LoVo (cell line): ENCODE measurements at places on chromosomes 12 and 14.
A peak's percentile ranks its signal among the peaks of the same experiment; 100 is the strongest.

DNA sequence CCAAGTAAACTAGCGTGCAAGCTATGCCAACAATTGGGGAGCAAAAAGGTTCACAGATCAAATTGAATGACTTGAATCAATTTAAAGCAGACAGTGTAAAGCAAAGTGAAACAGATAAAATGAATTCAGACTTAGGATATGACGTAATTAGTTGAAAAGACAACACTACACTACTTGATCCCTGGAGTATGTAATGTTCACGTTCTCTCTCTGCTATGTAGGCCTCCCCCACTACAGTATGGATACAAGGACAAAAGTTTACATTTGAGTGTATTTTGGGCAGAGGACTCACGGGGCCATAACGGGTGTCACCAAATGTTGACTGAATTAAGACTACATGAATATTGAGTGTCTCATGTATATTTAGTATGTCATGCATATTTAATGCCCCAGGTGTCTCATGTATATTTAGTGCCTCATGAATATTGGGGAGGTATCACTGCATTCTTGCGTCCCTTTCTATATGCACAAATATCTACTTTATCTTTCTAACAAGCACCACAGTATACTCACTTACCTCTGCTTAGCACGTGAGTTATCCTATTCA, 44.5 kb downstream of the RERGL start:
- DNase-seq, result no peak

- no peak for DNase-seq
Measured at GRCh38 chr14:100076606-100077005, 11.4 kb downstream of the EVL start.

GRCh38 chr12:56321027-56321426, 5.2 kb upstream of the CNPY2 start:
- no peak for DNase-seq

DNA sequence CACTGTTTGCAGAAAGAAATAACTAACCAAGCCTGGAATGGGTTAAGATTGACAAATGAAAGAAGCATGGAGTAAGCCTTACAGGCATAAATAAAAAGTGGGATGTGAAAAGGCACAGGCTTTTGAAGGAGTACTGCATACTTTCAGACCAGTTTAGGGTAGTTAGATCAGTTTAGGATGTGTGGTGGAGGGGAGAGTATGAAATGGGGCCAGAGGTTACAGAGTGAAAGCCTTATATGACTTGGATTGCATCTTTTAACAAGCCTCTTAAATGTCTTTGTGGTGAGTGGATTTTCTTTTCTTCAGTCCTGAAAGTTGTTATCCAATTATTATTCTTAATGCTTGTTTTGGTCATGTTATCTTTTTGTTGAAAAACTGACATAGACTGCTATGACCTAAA, 52.2 kb upstream of the TRHDE start:
- DNase-seq, result no peak

DNA sequence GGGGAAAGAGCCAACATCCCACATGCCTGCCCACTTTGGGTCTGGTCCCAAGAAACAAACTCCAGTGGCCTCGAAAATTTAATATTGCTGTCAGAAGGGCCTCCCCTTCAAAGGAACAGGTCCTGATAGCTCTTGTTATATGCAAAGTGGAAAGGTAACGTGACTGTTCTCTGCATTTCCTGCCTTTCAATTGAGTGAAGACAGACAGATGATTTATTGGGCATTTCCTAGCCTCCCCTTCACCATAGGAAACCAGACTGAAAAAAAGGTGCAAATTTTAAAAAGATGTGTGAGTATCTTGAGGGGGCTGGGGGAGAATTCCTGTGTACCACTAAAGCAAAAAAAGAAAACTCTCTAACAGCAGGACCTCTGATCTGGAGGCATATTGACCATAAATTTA, 235.2 kb downstream of the ZFP36L1 start:
- DNase-seq, result no peak

- DNase-seq, result no peak
Measured at GRCh38 chr12:22788913-22789312, 163.9 kb downstream of the ETNK1 start.

DNA sequence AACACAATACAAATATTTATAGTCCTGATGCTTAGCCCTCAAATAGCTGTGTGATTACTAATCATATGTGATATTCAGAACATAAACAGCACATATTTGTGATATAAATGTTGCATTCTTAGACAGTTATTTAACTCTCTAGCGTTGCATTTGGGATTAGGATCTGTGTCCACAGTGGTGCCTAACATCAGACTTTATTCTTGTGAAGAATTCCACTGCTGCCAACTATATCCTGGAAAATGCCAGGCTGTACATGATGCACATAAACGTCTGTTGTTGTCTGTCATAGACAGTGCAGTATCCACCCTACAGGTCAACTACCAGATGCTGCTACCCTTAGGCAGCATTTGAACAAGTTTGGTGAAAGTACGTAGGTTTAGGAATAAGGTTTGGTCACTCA, 39.0 kb downstream of the SLC38A4 start:
- no peak for DNase-seq

GRCh38 chr14:90408713-90409112, 11.9 kb downstream of the CALM1 start:
- DNase-seq, result no peak

- no peak for DNase-seq
Measured at GRCh38 chr12:30827101-30828066, 72.6 kb upstream of the CAPRIN2 start.

DNA sequence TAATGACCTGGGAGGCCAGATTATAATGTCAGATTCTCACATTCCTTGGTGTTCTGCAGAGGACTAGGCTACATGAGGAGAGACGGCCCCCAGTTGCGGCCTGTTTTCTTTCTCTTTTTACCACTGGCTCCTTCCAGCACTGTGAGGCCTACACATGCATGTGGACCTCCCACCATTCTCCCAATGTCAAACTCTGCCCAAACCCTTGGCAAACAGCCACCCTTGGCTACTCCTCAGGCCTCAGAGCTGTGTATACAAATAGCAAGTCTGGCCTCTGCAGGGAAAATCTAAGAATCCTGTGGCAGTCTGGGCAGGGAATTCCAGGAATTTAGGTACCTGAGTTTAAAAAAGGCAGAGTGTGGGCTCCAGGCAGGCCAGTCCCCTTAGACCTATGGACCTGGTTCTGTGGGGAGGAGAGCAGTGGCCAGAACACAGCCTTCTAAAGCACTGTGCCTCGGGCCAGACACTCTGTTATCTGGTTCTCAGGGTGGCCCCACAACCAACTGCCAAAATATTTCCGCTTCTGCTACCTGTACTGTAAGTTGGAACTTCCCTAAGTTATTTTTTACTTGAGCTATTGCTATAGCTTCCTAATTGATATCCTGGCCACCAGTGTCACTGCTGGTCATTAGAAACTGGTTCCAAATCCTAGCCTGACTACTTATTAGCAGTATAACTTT, 19.9 kb upstream of the NEDD1 start:
- no peak for DNase-seq

DNA sequence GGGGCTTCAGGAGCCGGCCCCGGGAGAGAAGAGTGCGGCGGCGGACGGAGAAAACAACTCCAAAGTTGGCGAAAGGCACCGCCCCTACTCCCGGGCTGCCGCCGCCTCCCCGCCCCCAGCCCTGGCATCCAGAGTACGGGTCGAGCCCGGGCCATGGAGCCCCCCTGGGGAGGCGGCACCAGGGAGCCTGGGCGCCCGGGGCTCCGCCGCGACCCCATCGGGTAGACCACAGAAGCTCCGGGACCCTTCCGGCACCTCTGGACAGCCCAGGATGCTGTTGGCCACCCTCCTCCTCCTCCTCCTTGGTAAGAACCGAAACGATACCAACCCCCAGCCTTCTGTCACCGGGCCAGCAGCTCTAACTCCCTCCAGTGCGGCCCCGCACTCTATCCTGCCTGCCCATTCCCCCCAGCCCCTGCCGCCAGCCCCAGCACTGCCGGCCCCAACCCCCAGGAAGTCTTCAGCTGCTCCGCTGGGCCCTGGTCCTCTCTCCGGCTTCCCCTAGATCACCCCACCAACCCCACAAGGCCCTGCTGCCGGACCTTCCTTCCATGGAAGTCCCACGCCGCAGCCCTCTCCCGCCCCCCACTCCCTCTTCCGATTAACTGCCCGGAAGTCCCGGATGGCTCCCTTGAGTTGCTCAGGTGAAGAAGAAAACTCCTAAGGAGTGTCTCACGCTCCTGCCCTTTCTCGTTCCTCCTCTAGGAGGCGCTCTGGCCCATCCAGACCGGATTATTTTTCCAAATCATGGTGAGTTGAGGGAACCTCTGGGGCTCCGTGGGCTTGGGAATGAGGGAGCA, 693 bp downstream of the LRP10 start:
- peak; percentile 84 for DNase-seq

GRCh38 chr12:31582155-31582554, 8.8 kb downstream of the DENND5B start:
- no peak for DNase-seq

DNA sequence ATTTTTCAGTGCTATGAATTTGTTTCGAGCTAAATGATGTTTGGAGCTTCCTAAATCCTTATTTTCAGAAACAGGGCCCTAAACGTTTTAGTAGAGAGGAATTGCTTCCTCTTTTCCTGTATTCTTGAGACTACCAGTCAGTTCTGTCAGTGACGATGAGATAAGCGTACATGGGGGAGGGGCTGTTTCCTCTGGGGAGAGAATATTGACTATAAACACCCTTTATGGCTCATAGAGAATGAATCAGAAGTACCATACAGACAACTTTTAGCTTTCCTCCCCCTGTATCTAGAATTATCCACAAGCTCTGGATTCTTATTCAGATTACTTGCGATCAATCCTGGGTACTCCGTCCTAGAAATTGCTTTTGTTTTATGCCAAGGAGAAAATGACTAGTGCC, 5.1 kb downstream of the TBK1 start:
- DNase-seq, result no peak

DNA sequence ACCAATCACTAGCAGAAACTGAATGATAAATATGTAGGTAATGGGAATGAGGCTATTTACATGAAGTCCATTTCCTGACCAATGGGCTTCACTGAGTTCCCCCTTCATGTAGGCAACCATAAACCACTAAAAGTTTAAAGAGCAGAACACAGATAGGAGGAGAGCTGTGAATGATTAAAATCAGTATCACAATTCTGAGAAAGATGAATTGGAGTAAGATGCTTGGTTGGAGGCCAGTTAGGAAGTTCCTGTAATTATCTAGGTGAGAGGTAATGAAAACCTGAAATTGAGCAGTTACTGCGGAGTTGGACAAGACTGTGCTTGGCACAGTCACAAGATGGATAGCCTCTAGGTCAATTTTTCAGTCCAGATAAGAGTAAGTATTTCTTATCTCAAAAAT, 56.6 kb downstream of the GALNT4 start:
- no peak for DNase-seq

DNA sequence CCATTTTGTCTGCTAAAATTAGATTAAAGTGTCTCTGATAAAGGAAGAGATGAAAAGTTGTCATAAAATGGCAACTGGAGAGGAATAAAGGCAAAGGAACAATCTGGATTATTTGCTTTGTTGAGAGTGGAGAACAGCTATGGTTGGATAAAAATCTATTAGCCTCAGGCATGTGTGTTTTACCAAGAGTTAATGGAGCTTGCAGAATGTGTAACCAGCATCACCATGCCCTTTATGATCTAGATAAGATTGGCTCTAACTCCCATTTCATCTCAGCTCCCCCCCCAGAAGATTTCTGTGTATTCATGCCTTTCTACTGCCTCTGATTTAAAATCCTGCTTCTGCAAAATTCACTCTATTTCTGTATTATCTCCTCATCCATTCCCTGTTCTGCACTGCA, 93.8 kb downstream of the GALC start:
- no peak for DNase-seq

DNA sequence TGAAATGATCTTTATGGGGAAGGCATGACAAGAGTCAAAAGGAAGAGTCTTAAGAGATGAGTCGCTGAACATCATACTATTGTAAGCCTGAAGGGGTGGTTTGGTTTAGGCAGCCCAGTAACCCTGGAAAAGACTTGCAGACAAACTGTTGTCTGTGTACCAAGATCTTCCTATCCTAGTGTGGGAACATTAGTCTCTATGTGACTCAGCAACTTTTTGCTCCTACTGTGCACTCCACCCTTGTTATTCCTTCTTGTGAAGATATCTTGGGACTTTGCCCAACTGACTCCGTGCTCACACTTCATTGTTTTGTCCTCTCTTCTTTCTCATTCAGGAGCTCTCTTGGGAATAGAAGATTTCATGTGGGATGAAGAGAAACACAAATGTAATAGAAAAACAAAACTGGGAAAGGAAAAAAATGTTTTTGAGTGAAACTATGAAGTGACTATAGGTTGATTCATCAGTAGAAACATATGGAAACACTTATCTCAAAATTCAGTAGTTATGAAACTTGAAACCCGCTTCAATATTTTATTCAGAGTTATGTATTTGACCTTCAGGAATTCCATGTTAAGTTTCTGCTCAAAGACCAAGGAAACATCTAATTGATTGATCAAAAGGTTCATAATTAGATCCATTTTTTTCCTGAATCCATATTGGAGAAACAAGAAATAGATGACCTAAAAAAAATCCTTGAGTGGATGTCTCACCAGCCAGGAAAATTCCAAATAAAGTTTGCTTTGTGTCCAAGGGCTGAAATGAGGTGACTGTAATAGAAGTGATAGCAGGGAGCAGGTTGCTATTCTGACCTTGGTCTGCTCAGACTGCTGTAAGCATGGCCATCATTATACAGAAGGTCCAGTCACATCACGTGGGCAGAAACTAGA, 67.2 kb downstream of the BTG1 start:
- DNase-seq, result peak; percentile 90

- DNase-seq, result peak; percentile 85
Measured at GRCh38 chr12:115916910-115917668, 360.4 kb downstream of the MED13L start.

GRCh38 chr14:80316441-80316840, 105.1 kb upstream of the DIO2 start:
- no peak for DNase-seq

DNA sequence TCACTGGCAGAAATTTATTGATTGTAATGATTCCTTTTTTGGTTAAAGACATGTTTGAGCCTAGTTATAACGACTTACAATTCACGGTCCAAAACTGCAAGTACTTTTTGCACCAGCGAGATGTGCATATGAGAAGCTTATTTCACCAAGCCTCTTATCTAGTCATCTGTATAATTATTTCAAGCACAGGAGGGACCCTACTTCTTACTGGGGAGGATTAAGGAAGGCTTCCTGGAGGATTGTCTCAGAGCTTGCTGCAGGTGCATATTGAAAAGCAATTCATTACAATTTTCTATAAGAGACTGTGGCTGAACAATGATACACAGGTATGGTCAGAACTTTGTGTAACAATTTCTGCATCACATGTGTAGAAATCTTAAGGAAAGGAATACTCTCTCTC, 152.9 kb downstream of the CAND1 start:
- DNase-seq, result no peak

DNA sequence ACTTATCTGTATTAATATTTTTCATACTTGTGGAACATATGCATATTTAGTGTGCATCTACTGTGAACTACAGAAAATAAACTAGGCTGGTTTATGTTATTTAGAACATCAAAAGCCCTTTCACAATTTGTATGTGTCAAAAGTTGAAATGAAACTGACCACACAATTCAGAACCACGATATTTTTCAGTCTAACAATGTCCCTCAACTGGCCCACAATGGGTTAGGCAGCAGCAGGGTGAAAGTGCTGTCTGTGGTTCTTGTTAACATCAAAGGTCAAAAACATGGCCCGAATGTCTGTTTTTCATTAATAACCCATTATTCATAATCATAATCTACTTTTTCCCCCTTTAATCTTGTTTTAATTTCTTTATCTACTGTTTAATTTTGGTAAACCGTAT, 559.9 kb upstream of the ATP2B1 start:
- no peak for DNase-seq

- no peak for DNase-seq
Measured at GRCh38 chr12:69666798-69667197, 32.3 kb downstream of the BEST3 start.
